Foreskin fibroblast (primary cell): ENCODE measurements at places on chromosomes 4 and X.
A peak's percentile ranks its signal among the peaks of the same experiment; 100 is the strongest.

DNA sequence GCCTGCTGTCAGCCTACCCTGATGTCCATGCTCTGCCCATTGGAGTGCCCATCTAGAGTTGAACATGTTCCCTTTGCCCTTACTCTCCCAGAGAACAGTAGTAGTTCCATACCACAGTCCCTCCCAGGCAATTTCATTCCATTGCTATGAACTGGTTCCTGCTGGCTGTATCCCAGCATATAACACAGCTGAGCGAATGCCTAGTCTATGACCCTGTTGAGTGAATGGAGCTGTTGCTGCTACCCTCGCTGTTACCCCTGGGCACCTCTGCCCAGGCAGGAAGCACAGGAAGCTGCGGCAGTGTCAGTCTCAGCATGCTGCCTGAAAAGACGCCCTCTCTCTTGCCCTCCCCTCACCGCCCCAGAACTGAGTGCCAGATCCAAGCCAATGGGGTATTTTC is 73.3 kb downstream of the SOX3 start:
- no peak for DNase-seq

DNA sequence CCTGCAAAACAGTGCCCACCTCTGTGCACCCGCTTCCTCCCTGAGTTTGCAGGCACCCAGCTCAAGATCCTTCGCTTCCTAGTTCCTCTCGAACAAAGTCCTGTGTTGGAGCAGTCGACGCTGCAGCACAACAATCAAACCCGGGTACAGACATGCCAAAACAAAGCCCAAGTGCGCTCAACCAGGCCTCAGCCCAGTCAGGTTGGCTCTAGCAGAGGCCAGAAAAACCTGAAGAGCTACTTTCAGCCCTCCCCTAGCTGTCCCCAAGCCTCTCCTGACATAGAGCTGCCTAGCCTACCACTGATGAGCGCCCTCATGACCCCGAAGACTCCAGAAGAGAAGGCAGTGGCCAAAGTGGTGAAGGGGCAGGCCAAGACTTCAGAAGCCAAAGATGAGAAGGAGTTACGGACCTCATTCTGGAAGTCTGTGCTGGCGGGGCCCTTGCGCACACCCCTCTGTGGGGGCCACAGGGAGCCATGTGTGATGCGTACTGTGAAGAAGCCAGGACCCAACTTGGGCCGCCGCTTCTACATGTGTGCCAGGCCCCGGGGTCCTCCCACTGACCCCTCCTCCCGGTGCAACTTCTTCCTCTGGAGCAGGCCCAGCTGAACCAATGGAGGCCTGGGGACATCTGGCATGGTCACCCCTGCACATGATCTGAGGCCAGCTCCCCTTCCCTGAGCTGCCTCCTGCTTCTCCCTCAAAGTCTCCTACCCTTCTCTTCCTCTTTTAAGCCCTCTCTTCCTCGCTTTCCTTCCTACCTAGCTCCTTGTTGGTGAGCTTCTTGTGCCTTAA is 6.9 kb downstream of the APEX2 start:
- no peak for DNase-seq

DNA sequence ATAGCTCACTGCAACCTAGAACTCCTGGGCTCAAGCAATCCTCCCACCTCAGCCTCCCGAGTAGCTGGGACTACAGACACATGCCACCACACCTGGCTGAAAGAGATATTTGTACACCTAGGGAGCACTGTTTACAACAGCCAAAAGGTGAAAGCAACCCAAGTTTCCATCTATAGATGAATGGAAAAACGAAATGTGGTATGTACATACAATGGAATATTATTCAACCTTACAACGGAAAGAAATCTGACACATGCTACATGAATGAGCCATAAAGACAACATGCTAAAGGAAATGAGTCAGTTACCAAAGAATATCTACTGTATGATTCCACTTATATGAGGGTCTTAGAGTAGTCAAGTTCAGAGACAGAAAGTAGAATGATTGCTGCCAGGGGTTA is 52.2 kb downstream of the ABCG2 start:
- DNase-seq, result peak; percentile 23

- no peak for DNase-seq
Measured at GRCh38 chr4:38065900-38066299, 105.7 kb downstream of the PTTG2 start.

DNA sequence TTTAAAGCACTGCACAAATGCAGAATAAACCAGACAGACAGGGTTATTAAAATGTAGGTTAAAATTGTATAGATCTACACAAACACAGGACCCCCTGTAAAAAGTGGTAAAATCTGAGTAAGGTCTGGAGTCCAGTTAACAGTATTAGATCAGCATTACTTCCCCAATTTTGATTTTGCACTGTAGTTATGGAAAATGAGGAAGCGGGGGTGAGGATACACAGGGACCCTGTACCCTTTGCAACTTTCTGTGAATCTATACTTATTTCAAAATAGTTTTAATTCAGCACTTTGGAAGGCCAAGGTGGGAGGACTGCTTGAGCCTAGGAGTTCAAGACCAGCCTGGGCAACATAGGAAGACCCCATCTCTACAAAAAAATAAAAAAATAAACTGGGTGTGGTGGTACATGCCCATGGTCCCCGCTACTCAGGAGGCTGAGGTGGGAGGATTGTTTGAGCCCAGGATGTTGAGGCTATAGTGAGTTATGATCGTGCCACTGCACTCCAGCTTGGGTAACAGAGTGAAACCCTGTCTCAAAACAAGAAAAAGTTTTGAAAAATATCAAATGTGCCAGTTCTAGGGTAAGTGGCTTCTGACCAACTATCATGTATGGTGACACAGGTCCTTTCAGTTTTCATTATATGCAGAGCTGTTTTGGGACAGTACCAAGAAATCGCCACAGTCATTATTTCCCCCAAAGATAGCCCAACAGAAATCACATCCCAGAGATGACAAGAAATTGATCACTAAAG is 17.7 kb downstream of the SEL1L3 start:
- DNase-seq, result no peak

DNA sequence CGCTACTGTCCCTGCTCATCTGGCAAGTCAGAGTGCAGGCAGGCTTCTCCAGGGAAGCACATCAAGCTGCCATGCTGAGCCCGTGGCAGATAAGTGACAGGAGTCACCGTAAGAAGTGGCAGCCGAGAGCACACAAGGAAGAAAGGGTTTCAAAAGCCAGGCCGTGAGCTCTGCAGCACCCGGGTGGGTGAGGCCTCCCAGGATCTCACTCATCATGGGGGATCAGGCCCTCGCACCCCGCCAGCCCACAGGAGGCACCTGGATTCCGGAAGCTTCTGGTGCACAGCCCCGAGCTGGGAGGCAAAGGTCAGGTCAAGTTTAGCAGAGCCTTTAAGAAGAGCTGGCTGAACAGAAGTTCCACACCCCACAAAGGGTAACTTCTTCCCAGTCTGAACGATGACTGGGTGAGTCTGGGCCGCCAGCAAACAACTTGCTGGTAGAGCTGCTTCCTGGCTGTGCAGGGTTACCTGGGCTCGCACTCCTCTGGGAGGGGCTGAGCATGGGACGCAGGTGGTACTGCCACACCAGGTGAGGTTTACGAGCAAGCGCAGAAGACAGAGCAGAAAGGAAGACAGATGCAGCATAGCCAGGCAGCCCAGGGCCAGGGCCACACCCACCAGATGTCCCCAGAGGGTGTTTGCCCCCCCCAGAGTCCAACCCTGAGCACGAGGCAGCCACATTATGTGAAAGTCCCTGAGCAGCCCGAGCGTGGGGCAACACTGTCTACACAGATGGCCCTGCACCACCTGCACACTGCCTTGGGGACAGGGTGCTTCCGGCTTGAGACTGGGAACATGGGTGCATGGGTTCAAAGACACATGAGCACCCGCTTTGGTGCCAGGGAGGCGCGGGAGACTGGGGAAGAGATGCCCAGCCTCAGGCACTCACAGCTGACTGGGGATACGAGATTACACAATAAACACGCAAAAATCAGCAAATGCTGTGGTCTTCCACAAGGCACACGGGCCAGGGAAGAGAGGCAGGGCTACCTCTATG is 7.7 kb downstream of the CCNQ start:
- no peak for DNase-seq

- peak; percentile 35 for DNase-seq
Measured at GRCh38 chr4:129043523-129043922, 49.8 kb downstream of the SCLT1 start.

DNA sequence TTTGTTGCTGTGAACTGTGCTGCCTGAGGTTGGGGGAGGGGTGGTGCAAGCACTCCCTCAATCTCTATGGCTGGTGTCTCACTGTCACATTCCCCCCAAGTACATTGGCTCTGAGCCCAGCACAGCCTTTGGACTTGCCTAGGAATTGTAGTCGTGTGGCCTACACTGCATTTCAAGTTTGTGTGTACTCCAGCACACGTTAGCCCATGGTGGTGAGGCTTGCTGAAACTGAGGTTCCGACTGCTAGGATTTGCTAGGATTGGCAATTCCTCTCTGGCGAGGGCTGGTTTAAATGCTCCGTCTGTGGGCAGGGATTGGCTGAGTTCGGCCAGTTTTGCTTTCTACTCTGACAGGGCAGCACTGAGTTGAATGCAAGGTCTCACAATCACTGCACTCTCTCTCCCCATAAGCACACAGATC is 121.7 kb upstream of the CXXC4 start:
- DNase-seq, result no peak

GRCh38 chr4:35229021-35229420 is 1015.3 kb downstream of the ARAP2 start:
- DNase-seq, result no peak

DNA sequence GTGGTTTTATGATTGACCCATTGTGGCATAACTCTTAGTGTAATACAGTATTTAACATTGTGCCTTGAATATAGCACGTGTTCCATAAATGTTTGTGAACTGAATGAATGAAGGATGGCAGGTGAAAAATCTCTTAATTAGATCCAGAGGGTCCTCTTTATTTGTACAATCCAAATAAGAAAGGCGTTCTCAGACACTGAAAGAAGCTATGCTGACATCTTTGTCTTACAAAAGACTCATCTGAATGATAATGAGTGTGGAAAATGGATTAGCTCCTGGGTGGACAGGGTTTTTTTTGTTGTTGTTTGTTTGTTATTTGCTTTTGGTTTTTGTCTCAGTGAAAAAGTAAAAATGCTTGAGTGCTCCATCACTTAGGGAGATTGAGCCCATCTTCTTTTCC is 62.7 kb downstream of the NEUROG2 start:
- no peak for DNase-seq

DNA sequence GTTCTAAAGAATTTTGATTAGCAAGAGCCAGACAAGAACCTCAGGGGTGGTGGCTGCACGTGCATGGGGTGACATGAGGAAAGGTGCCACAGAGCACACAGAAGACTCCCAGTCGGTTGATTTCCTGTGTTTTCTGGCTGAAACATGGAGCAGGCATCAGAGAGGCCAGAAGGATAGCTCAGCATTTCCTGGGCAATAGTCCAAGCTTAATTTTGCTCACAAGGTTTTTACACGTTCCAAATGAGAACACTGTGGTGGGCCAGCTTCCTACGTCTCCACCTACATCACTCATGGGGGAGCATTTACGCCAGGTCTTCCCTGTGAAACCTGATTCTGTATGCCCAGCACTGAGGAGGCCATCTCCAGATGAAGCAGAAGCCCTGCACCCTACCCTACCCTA is 212.5 kb upstream of the CLNK start:
- no peak for DNase-seq

GRCh38 chrX:68488657-68489056 is 10.2 kb upstream of the YIPF6 start:
- DNase-seq, result no peak

DNA sequence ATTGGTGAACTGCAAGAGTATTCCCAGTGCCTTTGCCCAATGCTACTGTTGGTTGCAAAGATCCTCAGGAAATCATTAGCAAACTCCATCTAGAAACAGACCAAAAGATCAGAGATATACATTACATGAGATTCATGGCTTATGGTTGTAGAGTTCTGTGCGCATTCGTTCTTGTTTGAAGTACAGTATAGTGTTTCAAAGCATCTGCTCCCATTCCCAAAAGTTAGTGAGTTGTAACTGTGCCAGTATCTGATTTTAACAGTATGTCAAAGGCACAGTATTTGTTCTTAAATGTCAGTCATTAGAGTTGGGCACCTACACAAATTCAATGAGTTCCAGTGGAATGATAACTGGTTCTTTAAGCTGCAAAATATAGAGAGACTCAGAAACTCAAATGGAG is 314.7 kb upstream of the ATOH1 start:
- DNase-seq, result no peak

DNA sequence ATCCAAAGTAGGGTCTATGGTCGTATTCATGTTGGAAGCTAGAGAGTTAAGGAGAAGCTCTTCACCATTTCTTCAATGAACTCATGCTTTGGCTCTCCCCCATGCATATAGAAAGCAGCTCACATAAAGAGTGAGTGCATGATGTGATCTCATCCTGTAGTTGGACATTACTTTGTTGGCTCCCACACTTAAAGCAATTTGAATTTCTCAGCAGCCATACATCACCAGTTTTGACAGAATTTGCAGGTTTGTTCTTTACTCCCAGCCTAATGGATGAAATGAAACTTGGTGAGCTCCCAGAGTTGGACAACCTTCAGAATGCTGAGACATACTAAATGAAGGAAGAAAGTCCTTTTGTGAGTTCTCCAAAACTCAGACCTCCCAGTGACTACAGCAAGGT is 613.5 kb downstream of the IQCM start:
- no peak for DNase-seq

- no peak for DNase-seq
Measured at GRCh38 chr4:42080306-42080705, 72.1 kb downstream of the BEND4 start.

DNA sequence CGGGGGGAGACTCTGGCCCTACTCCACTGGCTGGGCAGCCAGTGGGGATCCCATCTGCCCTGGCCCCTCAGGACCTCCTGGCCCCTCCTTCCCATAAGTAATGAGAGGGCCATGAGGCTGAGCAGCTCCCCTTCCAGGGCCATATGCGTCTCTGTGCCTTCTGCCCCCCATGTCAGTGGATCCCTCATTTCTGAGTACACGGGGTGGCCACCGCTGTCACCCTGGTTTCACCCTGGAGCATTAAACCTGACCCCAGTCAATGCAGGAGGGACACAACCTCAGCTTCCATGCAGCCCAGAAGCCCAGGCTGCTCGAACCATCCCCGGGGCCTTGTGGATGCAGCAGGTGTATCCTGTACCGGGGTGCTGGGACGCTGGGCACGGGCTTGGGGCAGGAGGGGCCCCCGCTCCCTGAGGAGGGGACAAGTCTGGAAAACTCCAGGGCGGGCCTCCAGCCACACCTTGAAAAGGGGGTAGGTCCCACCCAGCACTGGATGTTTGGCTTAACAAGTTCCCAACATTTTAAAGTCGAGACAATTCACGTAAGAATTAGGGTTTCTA is 24.2 kb downstream of the ATP5ME start:
- no peak for DNase-seq

DNA sequence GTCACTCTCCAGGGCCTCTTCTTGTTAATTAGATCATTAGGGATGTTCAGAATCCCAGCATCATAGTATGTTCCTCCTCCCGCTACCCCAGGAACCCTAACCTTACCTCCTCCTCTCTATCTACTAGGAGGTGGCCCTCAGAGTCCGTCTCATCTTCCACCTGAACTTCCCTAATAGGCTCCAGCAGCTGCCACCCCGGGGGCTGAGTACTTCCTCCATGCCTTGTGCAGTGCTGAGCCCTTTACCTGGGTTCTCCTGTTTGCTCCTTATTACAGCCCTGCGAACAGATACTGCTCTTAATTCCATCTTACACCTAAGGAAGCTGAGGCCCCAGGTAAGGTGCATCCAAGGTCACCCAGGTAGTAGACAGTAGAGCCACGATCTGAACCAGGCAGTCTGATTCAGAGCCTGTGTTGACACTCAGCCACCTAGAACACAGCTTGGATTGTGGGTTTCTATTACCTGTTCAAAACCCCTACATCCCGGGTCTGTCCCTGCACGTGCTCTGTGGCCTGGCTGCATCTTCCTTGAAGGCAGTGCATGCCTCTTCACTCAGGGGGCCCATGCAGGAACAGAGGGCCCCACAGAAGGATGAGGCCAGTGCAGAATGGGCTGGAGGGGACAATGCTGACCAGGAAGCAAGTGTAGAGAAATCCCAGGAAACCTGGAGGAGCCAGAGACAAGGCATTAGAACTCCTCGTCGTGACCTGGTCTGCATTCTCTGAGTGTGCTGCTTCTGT is 51.4 kb upstream of the MSANTD1 start:
- no peak for DNase-seq
